ENCODE measurements at places on chromosomes 4 and X.

- no peak for DNase-seq
These were observed 162.2 kb downstream of the BCOR start for GRCh38 chrX:39935411-39936064.

DNA sequence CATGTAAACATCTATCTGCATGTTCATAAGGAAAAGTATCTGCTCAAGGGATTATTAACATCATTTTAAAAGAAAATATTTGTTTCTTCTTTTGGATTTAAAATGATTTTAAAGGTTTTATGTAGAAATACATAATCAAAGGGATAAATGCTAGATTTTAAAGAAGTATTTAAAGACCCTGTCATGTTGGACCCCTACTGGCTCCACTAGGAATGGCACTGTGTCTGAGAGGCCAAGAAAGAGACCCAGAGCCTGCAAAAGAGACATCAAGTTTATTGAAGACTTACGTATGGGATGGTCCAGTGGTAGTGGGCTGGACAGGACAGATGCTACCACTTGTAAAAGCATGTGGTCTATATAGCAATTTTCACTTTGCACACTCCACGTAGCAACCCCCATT lies 78.7 kb upstream of the PCDH18 start:
- DNase-seq: no peak

DNA sequence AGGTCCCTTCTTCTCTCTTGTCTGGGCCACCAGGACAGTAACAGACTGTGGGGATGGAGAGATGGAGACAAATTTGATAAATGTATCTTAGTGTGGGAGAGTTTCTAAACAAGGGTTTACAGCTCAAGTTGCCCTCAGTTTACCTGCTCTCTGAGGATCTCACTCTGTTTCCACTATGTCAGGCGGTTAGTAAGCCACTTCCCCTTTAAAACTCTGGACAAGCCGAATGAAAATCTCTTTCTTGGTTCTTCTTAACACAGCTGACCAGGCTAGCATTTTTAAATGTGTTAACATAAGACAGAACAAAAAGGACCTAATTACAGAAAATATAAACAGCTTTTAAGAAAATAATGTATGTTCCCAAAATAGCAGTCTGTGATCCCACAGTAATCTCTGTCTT lies 2.9 kb upstream of the SCARB2 start:
- no peak for DNase-seq

GRCh38 chrX:73028876-73029275 lies 26.1 kb downstream of the PABPC1L2B start:
- no peak for DNase-seq

Measured in NCI-H2081 treated with DMSO at 0.1 percent for 48 hours (cell line).